ENCODE measurements at places on chromosomes 6 and 20.

- no peak for DNase-seq
Observed at GRCh38 chr6:129191235-129191634, 308.3 kb downstream of the LAMA2 start.

GRCh38 chr20:56986931-56987720 is 279.3 kb downstream of the BMP7 start:
- no peak for DNase-seq

DNA sequence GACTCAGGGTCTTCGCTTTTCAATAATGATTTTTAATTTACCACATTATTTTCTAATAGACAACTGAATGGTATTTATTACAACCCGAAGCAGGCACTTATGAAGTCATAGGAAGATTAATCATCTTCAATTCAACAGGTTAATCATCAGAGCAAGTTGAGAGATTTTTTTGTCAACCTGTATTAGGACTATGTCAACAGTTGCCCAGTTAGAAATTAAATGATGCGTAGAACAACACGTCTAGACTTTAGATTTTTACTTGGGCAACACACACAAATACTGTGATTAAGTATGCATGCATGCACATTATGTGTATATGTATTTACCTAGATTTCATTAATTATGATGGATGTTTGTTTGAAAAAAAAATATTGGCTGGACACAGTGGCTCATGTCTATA is 4.3 kb downstream of the ILRUN start:
- DNase-seq, result no peak

DNA sequence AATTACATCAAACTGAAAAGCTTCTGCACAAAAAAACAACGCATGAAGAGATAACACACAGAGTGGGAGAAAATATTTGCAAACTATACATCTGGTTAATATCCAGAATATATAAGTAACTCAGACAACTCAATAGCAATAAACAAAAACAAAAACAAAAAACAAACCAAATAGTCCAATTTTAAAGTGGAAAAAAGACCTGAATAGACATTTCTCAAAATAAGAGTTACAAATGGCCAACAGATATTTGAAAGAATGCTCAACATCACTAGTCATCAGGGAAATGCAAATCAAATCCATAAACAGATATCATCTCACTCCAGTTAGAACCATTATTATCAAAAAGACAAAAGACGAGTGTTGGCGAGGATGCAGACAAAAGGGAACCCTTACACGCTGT is 28.8 kb upstream of the TOP1 start:
- DNase-seq, result no peak

- DNase-seq, result no peak
Observed at GRCh38 chr20:61573415-61574305, 321.6 kb downstream of the CDH4 start.

DNA sequence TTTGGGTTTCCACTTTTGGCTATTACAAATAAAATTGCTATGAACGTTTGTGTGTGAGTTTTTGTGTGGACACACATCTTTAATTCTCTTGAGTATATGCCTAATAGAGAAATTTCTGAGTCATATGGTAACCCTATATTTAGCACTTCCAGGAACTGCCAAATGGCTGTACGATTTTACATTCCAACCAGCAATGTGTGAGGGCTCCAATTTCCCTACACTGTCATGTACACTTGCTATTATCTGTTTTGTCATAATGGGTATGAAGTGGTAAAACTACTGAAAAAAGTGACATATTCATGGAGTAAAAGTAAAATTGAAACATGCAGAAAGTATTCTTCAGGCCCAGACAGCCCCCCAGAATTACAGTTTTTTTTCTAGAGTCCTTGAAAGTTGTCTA is 59.6 kb upstream of the ESR1 start:
- no peak for DNase-seq

GRCh38 chr6:97947841-97948240 is 664.8 kb upstream of the MMS22L start:
- no peak for DNase-seq
